ENCODE measurements at places on chromosomes 16 and 17.
A peak's percentile ranks its signal among the peaks of the same experiment; 100 is the strongest.

- DNase-seq: no peak
Observed at GRCh38 chr17:66994930-66995535, 30.5 kb downstream of the CACNG4 start.

- DNase-seq: no peak
Observed at GRCh38 chr16:59213952-59214351, 479.8 kb upstream of the GOT2 start.

- DNase-seq: peak; percentile 19
Observed at GRCh38 chr17:78789663-78790181, 7.6 kb upstream of the CYTH1 start.

- no peak for DNase-seq
Observed at GRCh38 chr17:2218426-2218825, 85.2 kb downstream of the SMG6 start.

GRCh38 chr17:34265711-34266110 lies 4.3 kb upstream of the CCL7 start:
- DNase-seq: no peak

DNA sequence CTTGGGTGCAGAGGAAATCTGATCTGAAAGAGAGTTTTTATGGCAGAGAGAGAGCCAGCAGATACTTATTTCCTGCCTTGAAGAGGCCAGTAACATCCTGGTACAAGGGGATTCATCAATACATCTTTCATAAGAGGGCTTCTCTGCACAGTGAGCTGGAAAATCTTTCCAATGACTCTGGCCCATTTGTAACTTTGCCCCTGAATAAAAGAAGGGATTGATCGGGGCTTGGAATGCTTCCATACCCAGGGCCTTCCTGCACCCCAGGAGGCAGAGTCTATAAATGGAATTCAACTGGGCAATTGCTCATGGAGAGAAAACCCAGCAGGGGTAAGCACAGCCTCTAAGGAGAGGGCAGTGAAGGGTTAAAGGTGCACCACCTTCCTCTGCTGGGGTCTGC lies 163.3 kb downstream of the XYLT1 start:
- DNase-seq: no peak

- DNase-seq: peak; percentile 32
Observed at GRCh38 chr17:56325313-56326000, 172.2 kb downstream of the ANKFN1 start.

DNA sequence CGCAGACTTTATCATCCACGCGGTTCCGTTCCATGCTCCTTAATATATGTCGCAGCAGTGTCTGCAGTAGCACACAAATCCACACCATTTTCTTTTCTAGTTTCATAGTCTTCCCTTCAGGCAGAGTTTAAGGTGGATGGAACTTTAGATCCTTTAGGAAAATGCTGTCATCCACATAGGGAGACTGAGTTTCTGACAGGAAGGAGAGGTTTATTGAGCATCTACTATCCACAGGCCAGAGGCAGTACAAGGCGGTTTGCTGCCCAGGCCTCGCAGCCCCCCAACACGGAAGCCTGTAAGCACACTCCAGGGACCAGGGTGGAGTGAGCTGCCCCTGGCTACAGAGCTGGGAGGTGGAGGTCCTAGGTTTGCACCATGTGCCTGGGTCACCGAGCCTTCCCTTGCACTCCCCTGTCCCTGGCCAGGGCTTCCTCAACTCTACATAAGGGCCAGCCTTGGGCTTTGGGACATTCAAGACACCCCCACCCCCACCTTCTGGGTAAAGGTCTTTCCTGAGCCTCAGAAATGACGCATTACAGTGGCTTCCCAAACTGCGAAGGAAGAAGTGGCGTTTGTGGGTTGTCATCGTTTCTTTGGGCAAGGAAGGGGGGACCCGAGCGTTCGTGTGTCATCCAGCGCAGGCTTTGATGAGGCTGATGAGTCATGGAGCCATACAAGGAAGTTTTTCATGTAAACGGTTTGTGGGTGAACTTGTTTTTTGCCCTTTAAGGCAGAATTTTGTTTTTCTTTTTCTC lies 146.5 kb upstream of the PLCG2 start:
- DNase-seq: no peak

GRCh38 chr16:57471852-57472664 lies 9.6 kb downstream of the POLR2C start:
- peak; percentile 27 for DNase-seq

- DNase-seq: no peak
Observed at GRCh38 chr17:6092182-6092902, 22.2 kb downstream of the WSCD1 start.

- DNase-seq: no peak
Observed at GRCh38 chr16:24989494-24989893, 25.7 kb downstream of the ARHGAP17 start.

DNA sequence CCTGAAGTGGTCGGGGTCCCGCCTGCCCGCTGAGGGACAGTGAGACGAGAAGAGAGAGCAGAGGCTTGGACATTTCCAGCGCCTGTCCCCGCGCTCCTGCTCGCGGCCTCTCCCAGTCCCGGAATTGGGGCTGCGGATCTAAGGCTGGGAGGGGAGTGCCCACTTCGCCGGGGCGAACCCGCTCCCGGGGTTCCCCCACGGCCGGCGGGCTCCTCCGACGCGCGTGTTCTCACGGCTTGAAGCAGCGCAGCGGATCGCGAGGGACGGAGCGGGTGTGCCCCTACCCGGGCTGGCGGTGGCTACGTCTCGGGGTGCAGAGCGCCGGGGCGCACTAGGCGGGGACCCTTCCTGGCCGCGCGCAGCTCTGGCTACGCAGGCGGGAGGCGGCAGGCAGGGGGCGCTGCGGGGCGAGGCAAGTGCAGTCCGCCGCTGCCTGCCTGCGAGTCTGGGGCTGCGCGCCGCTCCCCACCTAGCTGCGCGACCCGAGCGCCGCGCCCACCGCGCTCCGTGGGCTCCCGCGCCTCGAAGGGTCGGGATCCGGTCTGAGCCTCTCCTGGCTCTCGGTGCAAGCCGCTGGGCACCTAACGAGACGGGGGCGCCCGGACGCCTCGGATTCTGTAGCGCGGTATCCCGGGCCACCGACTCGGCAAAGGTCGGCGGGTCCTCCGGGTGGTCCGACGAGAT lies 1.2 kb downstream of the NGFR start:
- peak; percentile 86 for DNase-seq

- DNase-seq: peak; percentile 78
Observed at GRCh38 chr16:27769561-27770255, 219.8 kb downstream of the KATNIP start.

GRCh38 chr16:14003074-14003570 lies 68.0 kb upstream of the MRTFB start:
- DNase-seq: peak; percentile 84

DNA sequence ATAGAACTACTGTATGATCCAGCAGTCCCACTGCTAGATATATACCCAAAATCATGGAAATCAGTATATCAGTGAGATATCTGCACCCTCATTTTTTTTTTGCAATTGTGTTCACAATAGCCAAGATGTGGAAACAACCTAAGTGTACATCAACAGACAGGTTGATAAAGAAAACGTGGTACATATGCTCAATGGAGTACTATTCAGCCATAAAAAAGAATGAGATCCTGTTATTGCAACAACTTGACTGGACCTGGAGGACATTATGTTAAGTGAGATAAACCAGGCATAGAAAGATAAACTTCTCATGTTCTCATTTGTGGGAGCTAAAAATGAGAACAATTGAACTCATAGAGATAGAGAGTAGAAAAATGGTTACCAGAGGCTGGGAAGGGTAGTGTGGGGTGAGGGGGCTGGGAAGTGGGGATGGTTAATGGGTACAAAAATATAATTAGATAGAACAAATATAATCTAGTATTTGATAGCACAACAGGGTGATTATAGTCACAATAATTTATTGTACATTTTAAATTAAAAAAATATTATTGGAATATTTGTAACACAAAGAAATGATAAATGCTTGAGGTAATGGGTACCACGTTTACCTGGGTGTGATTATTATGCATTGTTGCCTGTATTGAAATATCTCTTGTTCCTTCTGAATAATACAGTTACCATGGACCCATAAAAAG lies 7.8 kb upstream of the KRT10 start:
- DNase-seq: no peak

- DNase-seq: no peak
Observed at GRCh38 chr16:31356566-31357323, 1.8 kb downstream of the ITGAX start.

DNA sequence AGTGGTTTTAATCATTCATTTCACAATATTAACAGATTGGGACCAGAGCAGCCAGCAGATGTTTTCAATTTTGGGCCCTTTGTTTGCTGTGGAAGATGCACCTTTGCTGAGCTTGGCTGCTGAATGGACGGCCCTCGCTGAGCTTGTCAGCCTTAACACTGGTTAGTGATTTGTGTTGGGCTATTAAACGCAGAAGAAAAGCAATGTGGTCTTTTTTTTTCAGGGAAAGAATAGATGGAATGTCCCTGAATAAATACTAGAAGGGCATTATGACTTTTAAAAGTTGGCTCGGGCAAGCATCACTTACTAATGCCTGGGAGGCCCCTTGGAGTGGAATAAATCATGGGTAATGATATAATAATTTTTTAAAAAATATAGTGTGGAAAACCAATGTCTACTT lies 297.0 kb downstream of the MAP2K6 start:
- DNase-seq: peak; percentile 40
